SJCRH30 (cell line): ENCODE measurements at places on chromosomes 1 and 21.

GRCh38 chr1:81330111-81330510 is 470.6 kb upstream of the ADGRL2 start:
- DNase-seq, result no peak

- no peak for DNase-seq
These were observed 5.4 kb upstream of the SHISA4 start for GRCh38 chr1:201883266-201883665.

GRCh38 chr21:35303085-35303484 is 254.0 kb upstream of the RUNX1 start:
- no peak for DNase-seq

DNA sequence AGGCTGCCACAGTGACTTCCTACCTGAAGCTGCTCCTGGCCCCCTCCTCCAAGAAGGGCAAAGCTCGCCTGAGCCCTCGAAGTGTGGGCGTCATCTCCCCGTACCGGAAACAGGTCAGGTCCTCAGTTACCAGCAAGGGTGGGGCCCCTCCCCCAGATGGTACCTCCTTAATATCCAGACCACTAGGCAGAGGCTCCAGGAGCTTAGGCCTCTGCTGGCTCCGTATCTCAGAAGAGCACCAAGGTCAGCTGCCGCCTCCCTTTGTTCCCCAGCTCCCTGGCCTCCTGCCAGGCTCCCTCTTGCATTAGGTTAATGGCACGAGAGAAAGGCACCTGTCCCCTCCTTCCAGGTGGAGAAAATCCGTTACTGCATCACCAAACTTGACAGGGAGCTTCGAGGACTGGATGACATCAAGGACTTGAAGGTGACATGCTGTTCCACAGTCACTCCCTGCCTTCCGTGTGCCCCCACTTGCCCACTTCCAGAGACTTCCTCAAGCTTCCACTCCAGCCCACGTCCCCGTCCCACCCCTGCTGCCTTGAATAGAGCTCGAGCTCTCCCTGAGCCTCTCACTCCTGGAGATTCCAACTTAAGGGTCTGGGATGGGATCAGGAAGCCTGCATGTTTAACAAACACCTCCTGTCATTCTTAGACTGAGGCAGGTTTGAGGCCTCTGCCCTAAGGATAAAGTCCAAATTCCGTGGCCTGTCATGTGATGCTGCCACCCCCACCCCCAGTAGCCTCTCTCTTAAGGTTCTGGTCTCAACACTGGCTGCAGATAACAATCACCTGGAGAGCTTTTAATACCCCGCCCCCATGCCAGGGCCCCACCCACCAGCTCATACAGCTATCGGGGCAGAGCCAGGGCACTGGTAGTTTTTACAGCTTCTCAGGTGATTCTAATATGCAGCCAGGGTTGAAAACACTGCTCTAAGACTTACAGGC is 8.3 kb downstream of the RHOC start:
- DNase-seq, result no peak

- DNase-seq, result no peak
These were observed 15.9 kb downstream of the ATF6 start for GRCh38 chr1:161781995-161782394.

DNA sequence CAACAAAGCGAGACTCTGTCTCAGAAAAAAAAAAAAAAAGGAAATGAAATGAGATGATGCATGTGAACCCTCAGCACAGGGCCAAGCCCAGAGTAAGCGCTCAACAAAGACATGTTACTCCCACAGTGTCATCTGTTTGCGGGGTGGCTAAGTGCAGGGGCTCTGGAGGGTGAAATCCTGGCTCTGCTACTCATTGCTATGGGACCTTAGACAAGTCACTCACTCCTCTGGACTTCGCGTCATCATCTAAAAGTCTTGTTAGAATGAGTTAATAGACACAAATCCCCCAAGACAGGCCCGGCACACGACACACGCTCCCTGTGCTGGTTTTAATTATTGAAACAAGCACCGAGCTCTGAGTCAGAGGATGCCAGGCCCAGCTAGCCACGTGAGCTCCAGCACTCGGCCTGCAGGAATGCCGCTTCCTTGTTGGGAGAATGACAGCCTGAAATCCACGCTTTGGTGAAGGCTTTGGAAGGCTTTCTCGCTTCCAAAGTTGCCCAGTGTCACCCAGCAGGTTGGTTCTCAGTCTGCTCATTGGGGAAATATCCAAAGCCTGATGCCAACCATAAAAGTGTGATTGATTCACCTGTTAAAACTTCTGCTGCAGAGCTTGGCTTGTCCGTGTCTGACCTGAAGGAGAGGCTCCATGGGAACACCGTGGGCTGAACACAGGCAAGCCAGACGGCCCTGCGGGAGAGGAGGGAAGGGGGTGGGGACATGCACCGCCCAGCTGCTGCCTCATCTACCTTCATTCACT is 36.7 kb upstream of the TARDBP start:
- DNase-seq, result peak; percentile 58

DNA sequence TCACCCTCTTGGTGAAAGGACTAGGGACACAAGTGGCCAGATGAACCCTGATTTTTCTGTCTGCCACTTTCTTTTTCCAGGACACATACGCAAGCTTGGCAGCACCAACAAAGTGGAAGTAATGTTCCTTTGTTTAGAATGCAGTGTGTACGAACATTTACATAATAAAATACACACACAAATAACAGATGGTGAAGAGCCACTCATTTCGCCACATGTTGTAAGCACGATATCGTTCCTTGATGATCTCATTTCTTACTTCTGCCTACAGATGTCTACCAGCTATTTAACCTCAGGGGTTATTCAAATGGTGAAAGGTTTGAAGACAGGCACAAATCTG is 670.2 kb upstream of the CXADR start:
- no peak for DNase-seq

DNA sequence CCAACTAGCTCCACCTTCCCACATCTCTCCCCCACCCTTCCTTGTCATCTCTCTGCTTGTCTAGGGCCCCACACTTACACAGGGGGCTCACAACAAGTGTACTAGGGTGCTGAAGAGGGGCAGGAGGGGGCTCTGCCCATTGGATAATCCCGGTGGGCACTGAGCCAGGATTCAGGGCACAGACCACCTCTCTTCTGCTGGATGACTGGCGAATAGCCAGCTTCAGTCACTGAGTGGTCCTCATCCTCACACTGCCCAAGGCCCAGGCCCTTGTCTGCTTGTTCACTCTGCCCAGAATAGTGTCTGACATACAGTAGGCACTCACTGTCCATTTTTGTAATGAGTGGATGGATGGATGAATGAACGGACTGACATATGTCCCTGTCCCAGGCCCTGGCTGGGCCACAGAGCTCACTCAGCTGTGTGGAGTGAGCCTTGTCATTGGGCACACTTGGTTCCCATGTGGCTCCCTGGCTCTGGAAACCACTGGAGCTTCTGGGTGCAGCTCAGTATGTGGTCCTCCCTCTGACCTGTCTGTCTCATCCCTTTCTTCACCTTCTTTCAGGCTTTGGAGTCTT is 36.6 kb downstream of the FOXO6 start:
- no peak for DNase-seq

DNA sequence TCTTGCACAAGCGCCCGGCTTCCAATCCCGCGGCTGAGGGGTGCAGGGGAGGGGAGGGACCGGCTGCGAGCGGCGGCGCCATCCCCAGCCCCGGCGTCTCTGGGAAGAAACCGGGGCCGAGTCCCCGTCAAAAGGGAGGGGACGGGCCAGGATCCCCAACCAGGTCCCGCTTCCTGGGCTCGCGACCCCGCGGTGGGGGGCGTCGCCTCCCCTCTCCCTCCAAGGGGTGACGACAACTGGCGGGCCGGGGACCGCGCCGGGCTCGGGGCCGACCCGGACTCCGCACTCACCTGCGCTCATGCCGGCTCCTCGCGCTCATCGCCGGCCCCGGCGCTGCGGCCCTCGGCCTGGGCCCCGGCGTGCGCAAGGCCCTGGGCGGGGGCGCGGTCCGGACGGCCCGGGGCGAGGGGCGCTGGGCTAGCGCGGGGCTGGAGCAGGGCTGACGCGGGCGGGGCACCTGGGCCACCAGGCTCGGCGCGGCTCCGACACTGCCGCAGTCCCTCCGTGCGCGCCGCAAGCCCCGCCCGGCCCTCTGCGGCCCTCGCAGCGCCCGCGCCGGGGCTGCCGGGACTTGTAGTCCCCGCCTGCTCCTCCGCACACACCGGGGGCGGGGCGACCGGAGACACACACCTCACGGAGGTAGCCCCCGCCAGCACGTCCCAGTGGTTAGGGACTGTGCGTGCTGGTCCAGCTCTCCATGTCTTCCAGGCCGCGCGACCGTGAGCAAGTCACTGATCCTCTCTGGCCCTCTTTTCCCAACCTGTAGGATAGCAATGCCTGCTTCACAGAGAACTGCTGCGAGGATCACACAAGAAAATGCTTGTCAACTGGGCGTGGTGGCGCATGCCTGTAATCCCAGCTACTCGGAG is at the start of gene ATP13A2:
ATP13A2 (minus strand) TSS at position 490 of the 869 bp plus-strand sequence; CDS start at position 300, 190 bp downstream.
- DNase-seq, result peak; percentile 75

- no peak for DNase-seq
These were observed 64.0 kb upstream of the BCL10 start for GRCh38 chr1:85340427-85340826.

- DNase-seq, result no peak
These were observed 144.6 kb downstream of the LMO4 start for GRCh38 chr1:87473203-87473661.

- peak; percentile 42 for DNase-seq
These were observed 20.3 kb downstream of the TSPAN2 start for GRCh38 chr1:115068826-115069585.

DNA sequence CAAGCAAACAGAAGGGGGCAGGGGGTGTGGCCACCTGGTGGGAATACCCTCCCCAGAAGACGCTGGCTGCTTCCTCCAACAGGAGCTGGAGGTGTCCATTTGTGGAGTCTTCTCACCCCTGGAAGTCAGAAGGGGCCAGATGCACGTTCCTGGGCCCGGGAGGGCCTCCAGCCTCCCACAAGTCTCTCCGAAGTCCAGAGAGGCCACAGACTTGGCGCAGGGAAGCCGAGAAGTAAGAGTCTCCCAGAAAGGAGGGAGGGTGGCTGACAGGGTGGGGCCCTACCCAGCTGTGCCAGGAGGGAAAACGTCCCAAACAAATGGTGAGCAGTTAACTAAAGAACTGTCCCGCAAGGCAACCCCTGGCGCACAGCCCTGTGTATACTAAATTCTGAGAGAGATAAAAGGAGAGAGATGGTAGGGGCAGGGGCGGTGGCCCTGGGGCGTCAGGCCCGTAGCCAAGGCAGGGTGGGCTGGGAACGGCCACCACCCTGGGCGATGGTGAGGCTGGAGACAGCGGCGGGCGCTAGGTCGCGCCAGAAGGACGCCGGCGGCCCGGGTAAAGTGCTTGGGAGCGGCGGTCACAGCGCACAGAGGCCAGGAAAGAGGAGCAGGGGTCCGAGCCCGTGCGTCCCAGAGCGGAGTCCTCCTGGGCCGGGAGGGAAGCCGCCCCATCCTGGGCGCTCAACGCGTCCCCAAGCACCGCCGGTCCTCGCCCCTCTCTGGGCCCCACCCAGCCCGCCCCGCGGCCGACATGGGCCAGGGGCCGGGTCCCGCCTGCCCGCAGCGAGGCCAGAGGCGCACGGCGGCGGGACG is 1.2 kb downstream of the CHD5 start:
- no peak for DNase-seq

- DNase-seq, result no peak
These were observed 3.9 kb downstream of the EPHA8 start for GRCh38 chr1:22567197-22567596.

DNA sequence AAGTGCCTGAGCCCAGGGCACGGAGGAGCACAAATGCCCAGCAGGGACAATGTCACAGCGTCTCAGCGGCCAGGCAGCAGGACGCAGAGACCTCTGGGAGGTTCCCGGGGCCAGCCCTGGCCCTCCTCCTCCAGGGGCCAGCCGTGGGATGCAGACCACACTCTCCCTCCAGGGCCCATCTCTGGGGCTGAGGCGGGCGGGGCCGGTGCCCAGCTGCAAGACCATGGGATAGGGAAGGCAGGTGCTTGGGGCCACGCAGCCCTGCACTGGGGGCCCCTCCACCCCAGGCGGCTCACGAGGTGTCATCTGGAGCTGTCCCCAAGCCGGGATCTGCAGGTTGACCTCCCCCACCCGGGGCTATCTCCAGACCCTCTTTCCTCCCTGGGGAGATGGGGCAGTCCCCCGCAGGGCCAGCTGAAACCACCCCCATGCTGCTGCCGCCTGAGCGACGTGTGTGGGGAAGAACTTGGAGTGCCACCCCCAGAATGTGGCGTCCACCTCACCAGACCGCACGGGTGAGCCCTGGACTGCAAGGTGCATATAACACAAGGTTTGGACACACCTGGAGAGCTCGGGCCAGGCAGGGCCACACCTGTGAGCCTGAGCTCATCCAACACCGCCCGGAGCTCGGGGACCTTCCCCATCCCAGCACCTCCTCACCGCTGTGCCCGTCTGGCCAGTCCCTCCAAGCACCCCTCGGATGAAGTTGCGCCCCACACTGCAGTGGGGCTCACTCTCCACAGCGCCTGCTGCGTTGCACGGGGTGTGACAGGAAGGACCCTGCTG is 4.1 kb upstream of the TTLL10 start:
- DNase-seq, result no peak

GRCh38 chr1:5725406-5725805 is 266.8 kb downstream of the NPHP4 start:
- DNase-seq, result no peak

- no peak for DNase-seq
These were observed 7.5 kb upstream of the C2CD2 start for GRCh38 chr21:41961282-41961701.

DNA sequence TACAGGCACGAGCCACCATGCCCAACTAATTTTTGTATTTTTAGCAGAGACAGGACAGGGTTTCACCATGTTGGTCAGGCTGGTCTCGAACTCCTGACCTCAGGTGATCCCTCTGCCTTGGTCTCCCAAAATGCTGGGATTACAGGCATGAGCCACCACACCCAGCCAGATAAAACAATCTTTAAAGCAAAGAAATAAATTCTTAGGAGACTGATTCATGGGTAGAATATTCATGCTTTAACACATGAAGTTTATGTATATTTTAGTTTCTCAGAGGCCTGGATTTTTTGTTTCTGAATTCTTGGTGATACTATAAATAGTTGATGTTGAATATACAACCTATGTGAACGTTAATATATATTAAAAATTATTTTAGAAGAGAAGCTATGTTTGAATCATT is 127.4 kb upstream of the KIAA1614 start:
- no peak for DNase-seq

- DNase-seq, result no peak
These were observed 276.9 kb downstream of the TM2D1 start for GRCh38 chr1:61447968-61448430.

DNA sequence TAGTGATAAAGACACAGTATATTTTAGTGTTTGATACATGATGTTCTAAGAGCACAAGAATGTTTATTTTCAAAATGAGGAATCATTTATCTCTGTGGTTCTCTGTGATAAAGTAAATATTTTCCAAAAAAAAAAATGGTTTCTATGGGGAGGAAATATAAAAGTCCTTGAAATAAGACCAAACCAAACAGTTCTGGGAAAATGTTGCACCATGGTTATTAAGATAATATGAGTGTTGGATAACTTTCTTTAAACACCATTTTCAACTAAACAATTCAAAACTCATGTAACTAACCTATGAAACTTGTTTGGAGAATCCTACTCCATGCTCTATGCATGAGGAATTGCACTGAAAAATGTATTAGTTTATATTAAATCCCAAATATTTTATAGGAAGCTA is 184.6 kb downstream of the KCNT2 start:
- no peak for DNase-seq

GRCh38 chr1:157472959-157473358 is 79.4 kb downstream of the FCRL5 start:
- DNase-seq, result no peak

GRCh38 chr1:14987829-14988603 is 165.5 kb upstream of the TMEM51 start:
- DNase-seq, result peak; percentile 34
